ENCODE measurements at places on chromosomes 5 and 9. TPM values are rescaled to one million over a fixed set of nuclear protein-coding genes. Genes with fewer than 3 reads are reported as not detected.

Gene TXNDC15
- 46.5 TPM for total RNA-seq

- no peaks in the 10 kb centered on the region for H3K4me1 ChIP-seq
- H3K27me3 ChIP-seq = peaks cover 52% of the 10 kb centered on the region
- H3K4me3 ChIP-seq = peak overlapping the region; percentile 37
- H3K36me3 ChIP-seq = no peaks in the 10 kb centered on the region
- DNase-seq = no peak
Measured at GRCh38 chr9:127754099-127755060, 19.3 kb upstream of the TOR2A start.

Gene ZER1
- total RNA-seq = 38.4 TPM

DNA sequence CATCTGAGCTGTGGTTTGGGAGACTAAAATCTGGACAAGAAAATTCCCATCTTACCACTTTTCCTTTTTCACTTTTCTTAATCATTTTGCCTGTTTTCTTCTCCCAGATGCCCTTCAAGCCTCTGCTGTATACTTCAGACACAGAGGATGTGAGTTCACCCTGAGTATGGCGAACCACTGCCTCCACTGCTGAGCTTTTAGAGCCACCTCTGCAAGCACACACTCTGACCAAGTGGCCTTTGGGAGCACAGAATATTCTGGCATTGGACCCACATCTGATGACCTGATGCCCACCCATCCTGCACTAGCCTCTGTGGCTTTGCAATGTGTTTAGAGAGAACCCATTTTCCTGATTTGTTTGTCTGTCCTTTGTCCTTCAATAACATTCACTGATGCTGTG is 32.5 kb downstream of the TERT start:
- H3K4me3 ChIP-seq = no peak overlapping the region
- no peaks in the 10 kb centered on the region for H3K36me3 ChIP-seq
- H3K27me3 ChIP-seq = peaks cover 5% of the 10 kb centered on the region
- H3K4me1 ChIP-seq = no peaks in the 10 kb centered on the region

Measured in progenitor cell of endocrine pancreas (in vitro differentiated cells).